ENCODE measurements at places on chromosomes 5 and 9.

DNA sequence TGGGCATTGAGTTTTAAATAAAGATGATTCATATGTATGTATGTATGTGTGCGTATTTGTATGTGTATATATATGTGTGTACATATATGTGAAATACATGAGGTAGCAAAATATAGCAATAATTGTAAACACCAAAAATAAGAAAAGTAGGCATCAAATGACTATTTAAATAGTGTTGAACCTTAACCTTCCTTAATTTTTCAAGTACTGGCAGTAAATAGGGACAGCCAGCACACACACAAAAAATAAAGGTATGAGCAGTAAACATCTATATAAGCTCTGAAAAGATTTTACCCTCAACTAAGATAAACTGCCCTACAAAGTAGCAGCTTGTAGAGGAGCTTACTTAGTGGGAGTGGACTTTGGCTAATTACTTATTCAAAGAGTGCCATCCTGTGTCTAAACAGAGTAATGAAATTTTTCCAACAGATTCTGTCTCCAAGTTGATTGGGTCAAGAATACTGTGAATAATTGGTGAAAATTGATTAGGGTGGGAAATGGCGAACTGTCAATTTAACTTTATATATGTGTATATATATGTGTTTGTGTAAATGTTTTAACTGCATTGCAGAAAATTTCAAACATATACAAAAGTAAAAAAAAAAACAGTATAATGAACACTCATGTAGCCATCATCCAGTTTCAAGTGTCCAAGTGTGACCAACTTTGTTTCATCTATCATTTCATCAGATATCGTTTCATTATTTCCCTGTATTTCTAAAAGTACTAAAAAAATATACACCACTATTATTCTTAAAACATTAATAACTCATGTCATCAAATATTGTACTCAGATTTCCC is 2.0 kb upstream of the ADAMTS6 start:
- no peak for DNase-seq

GRCh38 chr5:69484891-69485290 is 7.7 kb upstream of the OCLN start:
- DNase-seq: no peak

- DNase-seq: no peak
These were observed 526.5 kb upstream of the NUDT12 start for GRCh38 chr5:104088876-104089778.

GRCh38 chr9:2874001-2874750 is 30.3 kb upstream of the PUM3 start:
- DNase-seq: no peak

DNA sequence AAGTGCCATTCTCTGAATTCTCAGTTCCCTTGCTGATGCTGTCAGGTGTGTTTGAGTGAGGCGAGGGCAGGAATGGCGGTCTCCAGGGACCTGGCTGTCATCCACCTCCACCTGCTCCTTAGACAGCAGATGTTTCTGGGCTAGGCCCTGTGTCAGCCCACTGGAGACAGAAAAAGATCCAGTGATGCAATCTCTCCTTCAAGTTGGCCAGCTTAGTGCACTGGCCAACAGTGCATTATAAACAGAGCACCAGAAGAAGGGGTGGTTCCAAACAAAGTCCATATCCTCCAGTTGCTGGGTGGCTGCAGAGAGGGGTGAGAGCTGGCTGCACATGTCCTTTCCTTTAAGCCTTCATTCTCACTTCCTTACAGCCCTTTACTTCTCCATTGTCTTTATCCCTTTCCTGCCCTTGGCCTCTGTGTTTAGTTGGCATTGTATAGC is 26.5 kb downstream of the NANS start:
- no peak for DNase-seq

DNA sequence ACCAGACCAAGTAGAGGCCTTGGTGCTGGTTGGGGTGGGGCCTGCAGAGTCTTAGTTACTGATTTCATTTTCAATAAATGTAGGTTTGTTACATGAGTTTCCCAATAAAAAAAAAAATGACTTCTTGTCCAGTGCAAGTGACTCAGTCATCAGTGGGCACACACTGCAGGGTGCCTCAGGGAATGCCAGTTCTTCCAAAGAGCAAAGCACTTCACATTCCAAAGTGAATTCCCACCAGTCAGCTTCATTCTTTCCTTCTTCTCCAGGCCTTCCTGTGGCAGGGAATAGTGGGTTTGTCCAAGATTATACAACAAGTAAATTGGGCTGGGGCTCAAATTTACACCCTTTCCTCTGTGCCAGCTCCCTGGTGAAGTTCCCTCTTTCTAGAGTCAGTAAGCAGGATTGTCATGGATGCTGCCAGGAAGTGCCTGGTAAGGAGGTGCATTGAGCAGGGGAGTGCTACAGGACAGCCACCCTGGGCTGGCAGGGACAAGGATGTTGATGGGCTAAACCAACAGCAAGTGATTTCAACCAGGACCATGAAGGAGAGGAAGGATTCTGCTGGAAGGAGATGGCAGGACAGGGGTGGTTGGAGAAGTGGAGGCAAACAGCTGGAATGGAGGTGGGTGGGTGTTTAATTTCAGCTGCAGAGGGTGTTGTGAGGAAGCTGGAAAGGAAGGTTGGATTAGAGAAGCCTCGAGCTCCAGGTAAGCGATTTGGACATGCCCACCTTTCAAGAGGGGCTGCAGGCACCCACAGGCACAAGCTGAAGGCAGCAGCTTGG is 3.7 kb upstream of the B4GALT7 start:
- no peak for DNase-seq

GRCh38 chr9:136521537-136521936 is 24.3 kb downstream of the NOTCH1 start:
- no peak for DNase-seq

DNA sequence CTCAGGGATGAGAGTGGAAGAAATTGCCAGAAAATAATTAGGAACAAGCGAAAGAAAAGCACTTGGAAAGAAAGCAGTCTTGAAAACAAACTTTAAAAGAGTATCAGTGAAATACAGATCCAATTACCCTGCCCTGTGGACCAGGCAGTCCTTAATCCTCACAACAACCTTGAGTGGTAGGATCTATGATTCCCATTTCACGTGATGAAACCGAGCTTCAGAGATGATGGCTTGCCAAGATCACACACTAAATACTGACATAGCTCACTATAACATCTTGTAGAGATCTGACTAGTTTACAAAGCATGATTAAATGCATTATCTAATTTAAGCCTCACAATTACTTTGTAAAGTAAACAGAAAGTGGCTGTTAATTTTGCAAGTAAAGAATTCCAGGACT is 55.5 kb upstream of the ABCA1 start:
- DNase-seq: no peak

DNA sequence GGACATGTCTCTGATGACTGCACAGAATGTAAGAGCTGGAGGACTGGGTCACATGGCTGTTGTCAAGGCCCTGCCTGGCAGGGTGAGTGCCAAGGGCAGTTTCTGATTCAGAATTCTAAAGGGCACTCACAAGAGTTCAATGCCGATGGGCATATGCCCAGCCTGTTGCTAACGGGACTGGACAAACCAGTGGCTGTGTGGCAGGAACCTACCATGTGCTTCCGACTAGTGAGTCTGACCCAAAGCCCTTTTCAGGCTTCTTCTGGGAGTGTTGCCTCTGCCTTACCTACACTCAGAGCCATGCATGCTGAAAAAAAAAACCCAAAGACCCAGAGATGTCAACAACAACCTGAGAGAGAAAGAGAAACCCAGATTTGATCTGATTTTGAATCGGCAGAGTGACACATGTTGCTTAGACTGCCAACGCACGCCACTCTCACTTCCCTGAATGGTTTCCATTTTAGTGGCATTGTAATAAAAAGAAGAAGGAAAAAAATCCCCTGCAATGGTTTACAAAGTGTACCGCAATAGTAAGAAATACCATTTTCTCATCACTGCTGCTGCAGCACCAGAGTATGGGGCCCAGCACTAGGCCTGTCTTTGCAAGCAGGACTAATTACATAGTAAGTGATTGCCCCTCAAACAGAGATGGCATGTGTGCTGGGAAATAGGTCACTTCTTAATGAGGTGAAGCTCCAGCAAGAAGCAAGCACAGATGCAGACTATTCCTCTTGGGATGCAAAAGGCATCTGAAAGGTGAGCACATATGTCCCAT is 194.3 kb downstream of the PALM2AKAP2 start:
- no peak for DNase-seq

GRCh38 chr5:179497636-179498340 is 52.6 kb upstream of the RUFY1 start:
- no peak for DNase-seq
